Activated CD4-positive, alpha-beta T cell treated with anti-CD3 and anti-CD28 coated beads, Interleukin-2, amount 50 U/mL, for 16 hours (primary cell): ENCODE measurements at places on chromosomes 3 and 15.

DNA sequence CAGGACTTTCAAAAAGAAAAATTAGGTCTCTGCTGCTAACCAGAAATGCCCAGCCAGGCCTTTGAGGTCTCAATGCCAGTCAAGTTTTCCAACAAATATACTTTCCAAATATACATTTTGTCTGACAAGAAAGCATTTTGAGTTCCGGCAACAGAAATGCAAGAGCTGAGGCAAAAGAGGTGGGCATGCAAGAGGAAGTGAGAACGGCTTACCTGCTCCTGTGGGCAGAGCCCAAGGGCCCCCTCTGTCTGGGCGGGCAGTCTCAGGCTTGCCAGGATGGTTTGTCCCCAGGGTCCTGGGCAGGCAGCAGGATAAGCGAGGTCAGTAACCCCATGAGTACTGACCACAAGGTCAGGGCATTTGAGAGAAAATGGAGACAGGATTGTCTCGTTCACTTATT is 136.1 kb upstream of the TOPAZ1 start:
- DNase-seq = no peak

DNA sequence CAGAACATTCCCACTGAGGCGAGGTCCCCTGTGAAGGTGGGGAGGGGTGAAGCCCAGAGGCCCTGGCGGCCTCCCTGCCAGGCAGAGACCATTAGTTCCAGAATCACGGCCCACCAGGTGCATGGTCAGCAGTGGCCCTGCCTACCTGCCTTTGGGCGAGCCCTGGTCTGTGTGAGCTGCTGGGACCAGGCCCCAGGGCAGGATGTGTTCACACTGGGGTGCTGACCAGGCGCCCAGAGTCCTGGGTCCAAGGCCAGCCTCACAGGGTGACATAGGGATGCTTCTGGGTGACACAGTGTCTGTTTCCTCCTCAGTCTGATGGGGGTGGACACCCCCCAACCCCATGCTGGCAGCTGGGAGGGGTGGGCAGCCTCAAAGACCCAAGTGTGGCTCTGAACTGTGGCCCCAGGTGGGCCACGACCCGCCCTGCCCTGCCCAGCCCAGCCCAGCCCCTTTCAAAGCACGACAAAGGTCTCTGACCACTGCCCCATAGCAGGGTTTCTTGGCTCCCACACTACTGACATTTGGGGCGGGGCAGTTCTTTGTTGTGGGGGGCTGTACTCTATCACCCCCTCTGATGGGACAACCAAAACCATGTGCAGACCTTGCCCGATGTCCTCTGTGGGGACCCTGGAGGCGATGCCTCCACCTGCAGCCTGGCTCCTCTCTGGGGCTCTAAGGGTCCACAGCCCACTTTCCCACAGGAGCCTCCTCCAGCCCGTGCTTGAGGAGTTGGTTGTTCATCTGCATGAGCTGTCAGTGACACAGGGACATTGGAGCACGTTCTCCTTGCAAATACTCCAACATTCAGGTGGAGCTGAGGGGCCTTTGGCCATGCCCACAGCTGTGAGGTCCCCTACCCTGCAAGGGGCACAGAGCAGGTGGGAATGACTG is 44.8 kb upstream of the SLC41A3 start:
- no peak for DNase-seq

DNA sequence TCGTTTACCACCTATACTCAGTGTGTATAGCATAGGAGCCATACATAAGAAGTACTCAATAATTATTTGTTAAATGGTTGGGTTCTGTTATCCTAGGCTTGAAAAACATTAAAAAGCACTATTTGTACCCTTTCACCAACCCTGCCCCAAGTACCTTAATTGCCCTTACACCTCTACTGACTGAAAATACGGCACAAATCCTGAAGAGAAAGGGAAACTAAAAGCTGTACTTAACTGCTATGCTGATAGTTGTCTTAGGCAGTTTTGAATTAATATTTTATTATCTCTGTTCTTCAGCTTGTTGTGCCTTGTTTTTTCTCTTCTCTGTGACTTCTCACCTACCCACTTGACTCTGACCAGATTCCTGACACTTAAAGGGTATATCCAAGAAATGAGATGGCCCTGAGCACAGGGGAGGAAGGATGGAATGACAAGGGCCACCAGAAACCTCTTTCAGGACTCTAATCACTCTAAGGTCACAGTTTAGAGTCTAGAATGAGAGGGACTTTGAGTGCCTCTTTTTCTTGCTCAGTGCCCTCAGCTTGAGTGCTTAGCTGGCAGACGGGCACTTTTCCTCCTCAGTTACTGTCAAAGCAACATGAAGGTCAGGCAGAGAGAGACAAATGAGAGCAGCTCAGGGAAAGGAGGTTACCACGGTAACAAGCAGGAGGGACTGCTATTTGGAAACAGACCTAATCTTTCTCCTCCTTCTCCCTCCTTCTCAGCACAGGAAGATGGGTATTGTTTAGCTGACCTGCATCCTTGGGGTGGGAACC is 136.5 kb downstream of the ZNF609 start:
- peak; percentile 35 for DNase-seq

DNA sequence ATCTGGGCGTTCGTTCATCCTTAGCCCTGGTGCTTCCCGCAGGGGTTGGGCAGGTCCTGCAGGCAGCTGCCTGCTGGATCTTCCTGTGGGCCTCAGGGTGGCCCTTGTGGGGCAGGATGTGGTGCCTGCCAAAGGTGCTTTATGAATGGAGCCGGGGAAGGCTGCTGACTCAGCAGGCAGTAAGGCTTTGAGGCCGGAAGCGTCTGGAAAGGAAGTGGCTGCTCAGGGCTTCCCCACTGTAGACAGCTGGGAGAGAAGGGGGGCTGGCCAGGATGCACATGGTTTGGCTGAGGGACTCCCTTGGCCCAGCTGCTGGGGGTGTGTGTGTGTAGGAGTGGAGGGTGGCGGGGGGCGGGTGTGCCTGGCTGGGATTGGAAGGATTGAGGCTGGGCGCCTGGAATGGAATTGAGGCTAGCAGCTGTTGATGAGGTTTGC is 12.9 kb downstream of the CD276 start:
- peak; percentile 94 for DNase-seq

- no peak for DNase-seq
Observed at GRCh38 chr15:67880651-67881182, 40.9 kb upstream of the RNU6-1 start.

- DNase-seq = no peak
Observed at GRCh38 chr3:171225708-171226107, 199.2 kb upstream of the SLC2A2 start.

DNA sequence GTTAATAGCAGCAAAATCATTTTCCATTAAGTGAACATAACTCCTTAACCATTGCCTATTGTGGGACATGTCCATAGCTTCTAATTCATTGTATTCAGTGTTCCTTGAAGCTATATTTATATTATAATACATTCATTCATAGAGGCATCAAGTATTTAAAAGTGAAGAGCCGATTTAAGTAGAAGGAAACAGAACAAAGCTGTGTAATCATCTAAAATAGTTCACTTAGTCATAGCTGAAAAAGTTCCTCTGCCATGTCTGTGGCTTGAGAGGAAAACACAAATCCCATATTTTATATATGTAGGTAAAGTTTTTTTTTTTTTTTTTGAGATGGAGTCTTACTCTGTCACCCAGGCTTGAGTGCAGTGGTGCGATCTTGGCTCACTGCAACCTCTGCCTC is 54.5 kb downstream of the TMEM108 start:
- DNase-seq = no peak

DNA sequence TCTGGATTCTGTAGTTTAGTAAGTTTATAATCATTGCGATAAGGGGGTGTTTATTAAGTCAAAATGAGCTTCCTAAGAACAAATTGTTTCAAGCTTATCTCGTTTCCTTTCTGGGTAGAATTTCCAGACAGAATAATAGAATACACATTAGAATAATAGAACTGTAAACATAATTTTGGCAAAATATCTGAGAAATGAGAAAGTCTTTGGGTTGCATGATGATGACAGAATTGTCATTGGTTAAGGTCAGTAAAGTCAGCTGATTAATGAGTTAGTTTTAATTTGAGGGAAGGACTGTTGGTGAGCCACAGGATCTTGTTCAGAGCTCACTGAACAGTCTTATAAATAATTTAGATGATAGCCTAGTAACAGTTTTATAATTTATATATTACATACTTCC is 10.2 kb downstream of the EIF2A start:
- no peak for DNase-seq

GRCh38 chr15:94834494-94834893 is 603.1 kb downstream of the MCTP2 start:
- DNase-seq = no peak

GRCh38 chr15:34713635-34714034 is 41.2 kb downstream of the GJD2 start:
- no peak for DNase-seq

- no peak for DNase-seq
Observed at GRCh38 chr3:177013681-177014280, 183.5 kb downstream of the TBL1XR1 start.

DNA sequence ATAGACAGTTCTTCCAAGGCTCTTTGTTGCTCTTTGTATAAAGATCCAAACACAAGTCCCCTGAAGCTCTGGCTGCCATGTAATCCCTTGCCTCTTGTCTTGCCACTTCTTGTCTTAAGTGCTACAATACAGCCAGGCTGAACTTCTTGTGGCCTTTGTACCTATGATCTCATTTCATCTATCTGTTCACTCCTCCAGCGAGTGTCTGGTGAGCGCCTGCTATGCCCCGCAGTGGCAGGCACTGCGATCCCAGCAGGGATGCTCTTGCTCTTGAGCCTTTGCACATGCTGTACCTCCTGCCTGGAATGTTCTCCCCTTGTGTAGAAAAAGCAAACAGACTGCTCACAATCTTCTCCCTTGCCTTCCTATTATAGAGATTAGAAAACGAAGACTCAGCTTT is 81.9 kb upstream of the ADPGK start:
- no peak for DNase-seq

DNA sequence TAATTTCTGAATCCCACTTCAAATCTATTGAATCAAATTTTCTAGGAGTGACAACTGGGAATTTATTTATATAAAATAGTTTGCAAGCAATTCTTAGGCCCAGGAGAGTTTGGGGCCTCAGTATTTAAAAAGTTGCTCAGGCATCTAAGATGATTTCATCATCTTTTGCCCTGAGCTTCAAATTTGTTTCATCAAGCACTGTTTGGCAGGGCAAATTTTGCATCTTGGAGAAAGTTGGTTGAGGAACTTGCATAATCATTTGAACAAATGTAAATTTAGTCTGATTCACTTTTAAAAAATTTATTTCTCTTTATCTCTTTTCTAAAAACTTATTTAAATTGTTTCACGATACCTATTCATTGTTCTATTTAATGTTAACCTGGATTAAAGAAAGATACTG is 702.8 kb downstream of the SI start:
- DNase-seq = no peak
